Lung (tissue), 17 donors: ENCODE measurements at places on chromosomes 7 and 10. TPM values are rescaled to one million over a fixed set of nuclear protein-coding genes. Genes with fewer than 3 reads are reported as not detected.

- H3K36me3 ChIP-seq = no peaks in the 10 kb centered on the region
- no peak overlapping the region for H3K27ac ChIP-seq
- H3K4me1 ChIP-seq = peaks cover 8% of the 10 kb centered on the region
- no peaks in the 10 kb centered on the region for H3K27me3 ChIP-seq
- no peak overlapping the region for H3K4me3 ChIP-seq
Observed at GRCh38 chr10:63749915-63750314, 228.7 kb downstream of the REEP3 start.

Gene STEAP1B
- total RNA-seq = 1.4 TPM

Gene UCN3
- total RNA-seq = 0.28 TPM

- H3K27me3 ChIP-seq = no peaks in the 10 kb centered on the region
- no peak for DNase-seq
- H3K27ac ChIP-seq = no peak overlapping the region
- H3K4me3 ChIP-seq = no peak overlapping the region
Observed at GRCh38 chr10:34580214-34580613, 234.9 kb downstream of the PARD3 start.

Gene FAM24B
- total RNA-seq = 3.0 TPM

Gene STEAP4
- 71.9 TPM for total RNA-seq

- H3K27me3 ChIP-seq = no peaks in the 10 kb centered on the region
- H3K36me3 ChIP-seq = no peaks in the 10 kb centered on the region
- H3K27ac ChIP-seq = no peak overlapping the region
- H3K4me1 ChIP-seq = no peaks in the 10 kb centered on the region
- DNase-seq = no peak
Observed at GRCh38 chr10:18719811-18720210, 60.6 kb downstream of the ARL5B start.

- no peaks in the 10 kb centered on the region for H3K36me3 ChIP-seq
- H3K4me1 ChIP-seq = no peaks in the 10 kb centered on the region
- DNase-seq = no peak
- H3K27me3 ChIP-seq = no peaks in the 10 kb centered on the region
- H3K27ac ChIP-seq = no peak overlapping the region
- no peak overlapping the region for H3K4me3 ChIP-seq
Observed at GRCh38 chr10:93138113-93138870, 64.6 kb downstream of the CYP26A1 start.

Gene PTPRZ1
- 4.0 TPM for total RNA-seq

DNA sequence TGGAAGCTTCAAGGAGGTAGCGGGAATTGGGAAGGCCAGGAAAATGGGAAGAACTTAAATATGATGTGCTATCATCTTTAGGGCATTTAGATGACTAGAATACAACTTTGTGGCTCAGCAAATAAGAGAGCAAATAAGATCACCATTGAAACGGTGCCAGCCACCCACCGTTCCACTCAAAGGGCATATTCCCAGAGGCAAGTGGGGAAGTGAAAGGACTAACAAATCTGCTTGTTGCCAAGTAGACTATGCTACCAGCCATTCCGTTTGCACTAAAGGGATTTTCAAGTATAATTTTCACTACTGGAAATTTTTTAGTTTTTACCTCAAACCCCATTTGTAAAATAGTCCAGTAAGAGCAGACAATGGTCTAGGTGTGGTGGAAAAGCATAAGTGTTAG lies 4.0 kb upstream of the PPP1R3C start:
- H3K36me3 ChIP-seq = peaks cover 1% of the 10 kb centered on the region
- no peak for DNase-seq

Gene SPDYE1
- total RNA-seq = 0.09 TPM

Gene ADCYAP1R1
- total RNA-seq = 0.25 TPM
